Activated CD4-positive, alpha-beta T cell treated with anti-CD3 and anti-CD28 coated beads, Interleukin-2, amount 10 ng/mL, durations not matched to agents 24 days and 14 days (primary cell): ENCODE measurements at places on chromosomes 11 and 22. TPM values are rescaled to one million over a fixed set of nuclear protein-coding genes. Genes with fewer than 3 reads are reported as not detected.

DNA sequence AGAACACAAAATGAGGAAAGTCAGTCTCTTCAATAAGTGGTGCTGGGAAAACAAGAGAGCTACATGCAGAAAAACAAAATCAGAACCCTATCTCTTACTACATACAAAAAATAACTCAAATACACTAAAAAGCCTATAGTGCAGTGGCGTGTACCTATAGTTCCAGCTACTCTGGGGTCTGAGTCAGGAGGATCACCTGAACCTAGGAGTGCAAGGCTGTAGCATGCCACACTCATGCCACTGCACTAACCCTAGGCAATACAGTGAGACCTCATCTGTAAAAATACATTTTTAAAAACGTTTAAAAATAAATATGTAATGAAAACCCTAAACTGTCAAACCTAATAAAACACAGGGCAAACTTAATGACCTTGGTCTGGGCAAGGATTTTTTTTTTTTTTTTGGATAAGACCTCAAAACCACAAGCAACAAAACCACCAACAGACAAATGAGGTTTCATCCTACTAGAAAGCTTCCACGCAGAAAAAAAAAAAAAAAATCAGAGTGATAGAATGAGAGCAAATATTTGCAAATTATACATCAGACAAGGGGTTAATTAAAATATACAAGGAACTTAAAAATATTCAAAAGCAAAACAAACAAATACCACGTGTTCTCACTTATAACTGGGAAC, 35.2 kb downstream of the XKR3 start:
- H3K4me3 ChIP-seq, result no peak overlapping the region
- peaks cover 6% of the 10 kb centered on the region for H3K4me1 ChIP-seq

GRCh38 chr22:17483688-17484372, 79.5 kb upstream of the SLC25A18 start:
- no peaks in the 10 kb centered on the region for H3K4me1 ChIP-seq
- no peaks in the 10 kb centered on the region for H3K36me3 ChIP-seq
- no peak overlapping the region for H3K27ac ChIP-seq
- no peak overlapping the region for H3K4me3 ChIP-seq

DNA sequence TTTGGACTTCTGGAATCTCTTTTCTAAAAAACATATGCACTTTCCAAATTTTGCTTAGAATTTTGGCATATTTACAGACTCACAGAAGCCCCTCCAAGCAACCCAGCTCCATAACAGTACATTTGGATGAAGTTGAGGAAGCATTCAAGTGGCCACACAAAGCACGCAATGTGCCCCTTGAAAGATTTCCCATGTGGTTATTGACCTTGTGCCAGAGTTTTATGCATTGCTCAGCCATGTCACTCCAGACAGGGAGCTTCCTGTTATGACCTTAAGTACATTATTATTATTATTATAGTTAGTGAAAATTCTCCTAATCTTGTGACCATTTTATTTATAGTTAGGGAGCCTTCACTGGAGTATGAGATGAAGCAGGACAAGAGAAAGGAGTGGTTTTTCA, 35.0 kb upstream of the BDNF start:
- H3K27me3 ChIP-seq, result no peaks in the 10 kb centered on the region
- H3K4me1 ChIP-seq, result no peaks in the 10 kb centered on the region
- no peak overlapping the region for H3K27ac ChIP-seq

Gene OR10S1
- not detected in 2 replicates for total RNA-seq

GRCh38 chr11:79108851-79109250, 332.0 kb downstream of the TENM4 start:
- H3K4me3 ChIP-seq, result no peak overlapping the region
- no peaks in the 10 kb centered on the region for H3K36me3 ChIP-seq
- no peak overlapping the region for H3K27ac ChIP-seq
- H3K27me3 ChIP-seq, result no peaks in the 10 kb centered on the region
- DNase-seq, result no peak

- H3K4me1 ChIP-seq, result peaks cover 27% of the 10 kb centered on the region
- no peak for DNase-seq
- H3K4me3 ChIP-seq, result no peak overlapping the region
- peaks cover 2% of the 10 kb centered on the region for H3K36me3 ChIP-seq
- H3K27ac ChIP-seq, result no peak overlapping the region
These were observed 55.3 kb downstream of the ETS1 start for GRCh38 chr11:128532016-128532571.

Gene APOBEC3H
- total RNA-seq, result 5.8 and 7.6 TPM in 2 replicates

DNA sequence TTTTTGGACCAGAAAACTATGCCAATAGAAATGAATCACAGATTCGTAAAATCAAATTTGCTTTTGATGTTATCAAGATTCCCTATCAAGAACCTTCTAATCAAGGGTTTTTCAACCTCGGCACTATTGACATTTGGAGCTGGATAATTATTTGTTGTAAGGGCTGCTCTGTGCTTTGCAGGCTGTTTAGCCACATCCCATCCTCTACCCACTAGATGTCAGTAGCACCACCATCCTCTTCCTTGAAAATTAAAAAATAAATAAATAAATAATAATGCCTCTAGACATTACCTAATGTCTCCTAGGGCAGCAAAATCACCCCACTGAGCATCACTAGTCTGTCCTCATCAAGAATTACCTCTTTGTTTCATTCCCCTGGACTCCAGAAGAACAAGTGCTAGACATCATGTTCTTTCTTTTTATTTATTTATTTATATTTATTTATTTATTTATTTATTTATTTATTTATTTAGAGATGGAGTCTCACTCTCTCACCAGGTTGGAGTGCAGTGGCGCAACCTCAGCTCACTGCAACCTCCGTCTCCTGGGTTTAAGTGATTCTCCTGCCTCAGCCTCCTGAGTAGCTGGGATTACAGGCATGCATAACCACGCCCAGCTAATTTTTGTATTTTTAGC, 744.7 kb downstream of the KCNA4 start:
- H3K27me3 ChIP-seq, result no peaks in the 10 kb centered on the region
- H3K27ac ChIP-seq, result no peak overlapping the region
- H3K4me1 ChIP-seq, result no peaks in the 10 kb centered on the region
- no peak overlapping the region for H3K4me3 ChIP-seq
- no peaks in the 10 kb centered on the region for H3K36me3 ChIP-seq

DNA sequence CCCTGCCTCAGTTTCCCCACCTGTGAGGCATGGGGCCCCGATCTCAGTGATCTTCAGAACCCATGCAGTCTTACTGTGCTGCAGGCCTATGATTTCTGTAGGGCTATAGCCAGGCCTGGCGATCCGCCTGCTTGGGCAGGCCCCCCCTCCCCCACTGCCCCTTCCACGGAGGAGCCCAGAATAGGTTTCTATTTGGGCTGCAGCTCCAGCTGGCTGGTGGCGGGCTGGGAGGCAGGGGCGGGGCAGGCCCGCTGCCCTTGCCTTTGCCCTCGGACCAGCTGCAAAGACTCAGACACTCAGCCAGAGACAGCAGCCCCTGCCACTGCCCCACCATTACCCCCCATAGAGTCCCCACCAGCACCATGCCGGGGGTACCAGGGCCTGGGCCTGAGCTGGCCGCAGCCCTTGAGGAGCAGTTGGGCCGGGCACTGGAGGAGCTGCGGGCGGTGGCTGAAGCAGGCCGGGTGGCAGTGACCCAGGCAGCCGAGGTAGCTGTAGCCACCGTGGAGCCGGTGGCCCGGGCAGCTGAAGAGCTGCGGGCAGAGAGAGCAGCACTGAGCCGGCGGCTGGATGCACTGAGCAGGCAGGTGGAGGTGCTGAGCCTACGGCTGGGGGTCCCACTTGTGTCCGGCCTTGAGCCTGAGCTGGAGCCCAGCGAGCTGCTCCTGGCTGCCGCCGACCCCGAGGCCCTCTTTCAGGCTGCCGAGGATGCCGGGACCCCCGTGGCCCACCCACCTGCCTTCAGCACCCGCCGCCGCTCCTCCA, 12.2 kb downstream of the SMTN start:
- no peak for DNase-seq
- H3K4me3 ChIP-seq, result no peak overlapping the region
- H3K4me1 ChIP-seq, result peaks cover 2% of the 10 kb centered on the region

DNA sequence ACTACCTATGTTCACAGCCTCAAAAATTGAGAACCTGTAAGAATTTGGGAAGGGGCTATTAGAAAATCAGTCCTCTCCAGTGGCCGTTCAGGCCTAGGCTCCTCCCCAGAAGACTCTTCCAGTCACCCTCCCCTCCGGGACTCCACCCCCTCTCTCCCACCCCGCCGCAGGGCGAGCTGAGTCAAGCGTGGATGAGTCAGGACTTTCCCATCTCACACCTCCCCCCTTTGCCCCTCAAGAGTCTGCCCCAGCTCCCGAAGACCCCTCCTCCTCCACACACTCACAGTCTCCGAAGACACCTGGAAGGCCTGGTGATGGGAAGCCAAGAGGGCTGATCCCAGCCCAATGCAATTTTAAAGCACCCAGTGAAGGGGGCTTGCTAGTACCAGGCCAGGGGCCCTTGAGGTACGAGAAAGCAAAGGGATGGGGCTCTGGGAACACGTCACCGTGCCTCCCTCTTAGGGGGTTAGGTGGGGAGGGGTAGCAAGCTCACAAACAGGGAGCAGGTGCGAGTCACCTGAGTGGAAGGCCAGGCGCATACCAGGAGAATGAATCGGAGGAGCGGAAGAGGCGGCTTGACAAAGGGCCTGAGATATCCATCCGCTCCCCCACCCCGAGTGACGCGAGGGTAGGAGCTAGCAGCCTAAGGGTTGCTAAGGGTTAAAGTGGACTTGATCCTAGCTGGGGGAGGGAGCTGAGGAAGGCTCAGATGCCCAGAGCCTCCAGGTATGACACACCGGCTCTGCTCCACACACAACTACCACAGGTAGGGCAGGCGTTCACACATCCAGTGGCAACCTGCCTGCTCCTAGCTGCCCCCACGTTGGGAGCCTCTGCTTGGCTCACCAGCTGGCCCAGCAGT, 13.6 kb downstream of the BCL9L start:
- peak overlapping the region; percentile 82 for H3K4me3 ChIP-seq
- H3K27me3 ChIP-seq, result no peaks in the 10 kb centered on the region
- DNase-seq, result peak; percentile 85

DNA sequence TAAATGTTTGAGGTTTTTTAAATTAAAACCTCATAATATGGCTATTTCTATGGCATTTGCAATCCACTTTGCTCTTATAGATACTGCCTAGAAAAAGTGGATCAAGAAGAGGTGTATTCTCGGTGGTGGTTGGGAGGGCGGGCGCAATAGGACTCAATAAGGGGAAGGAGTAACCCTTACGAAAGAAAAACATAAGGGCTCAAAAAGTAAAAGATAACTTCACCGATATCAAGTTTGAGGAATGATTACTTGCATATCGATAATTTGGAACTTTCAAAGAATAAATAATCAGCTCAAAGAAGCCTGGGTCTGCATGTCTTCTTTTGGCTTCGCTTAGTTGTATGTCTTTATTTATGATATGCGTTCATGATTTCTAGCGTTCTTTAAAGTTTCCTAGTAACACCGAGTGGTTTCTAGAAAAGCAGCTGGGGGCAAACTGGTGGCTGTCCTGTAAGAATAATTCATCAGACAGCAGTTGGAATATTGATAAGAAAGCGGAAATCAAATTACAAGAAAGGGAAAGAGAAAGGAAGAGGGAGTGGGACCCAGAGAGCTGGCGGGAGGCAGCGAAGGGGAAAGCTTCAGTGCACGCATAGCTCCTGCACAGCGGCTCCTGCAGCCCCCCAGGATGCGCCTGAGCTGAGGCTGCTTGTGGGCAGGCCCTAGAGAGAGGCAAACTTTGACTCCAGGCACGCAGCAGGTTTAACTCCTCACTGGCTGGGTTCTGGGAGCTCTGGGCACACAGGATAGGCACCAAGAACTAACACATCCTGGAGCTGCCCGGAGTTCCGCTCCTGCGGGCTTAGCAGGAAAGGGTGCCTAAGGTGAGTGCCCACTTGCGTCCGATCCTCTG, 9.1 kb upstream of the FLI1 start:
- no peak for DNase-seq
- H3K4me3 ChIP-seq, result no peak overlapping the region
- H3K36me3 ChIP-seq, result no peaks in the 10 kb centered on the region

- H3K4me3 ChIP-seq, result no peak overlapping the region
- no peaks in the 10 kb centered on the region for H3K4me1 ChIP-seq
- no peak for DNase-seq
- H3K27ac ChIP-seq, result no peak overlapping the region
These were observed 16.7 kb upstream of the KCNQ1OT1 start for GRCh38 chr11:2716376-2717095.

GRCh38 chr22:21845558-21846453, 21.6 kb downstream of the MAPK1 start:
- H3K36me3 ChIP-seq, result peaks cover 4% of the 10 kb centered on the region
- H3K4me1 ChIP-seq, result peaks cover 14% of the 10 kb centered on the region
- no peak for DNase-seq
- no peaks in the 10 kb centered on the region for H3K27me3 ChIP-seq
- H3K27ac ChIP-seq, result no peak overlapping the region

- H3K36me3 ChIP-seq, result no peaks in the 10 kb centered on the region
- no peak for DNase-seq
- peaks cover 7% of the 10 kb centered on the region for H3K27me3 ChIP-seq
- H3K4me1 ChIP-seq, result peaks cover 5% of the 10 kb centered on the region
- H3K4me3 ChIP-seq, result no peak overlapping the region
These were observed 49.3 kb upstream of the RTL6 start for GRCh38 chr22:44547371-44547770.

DNA sequence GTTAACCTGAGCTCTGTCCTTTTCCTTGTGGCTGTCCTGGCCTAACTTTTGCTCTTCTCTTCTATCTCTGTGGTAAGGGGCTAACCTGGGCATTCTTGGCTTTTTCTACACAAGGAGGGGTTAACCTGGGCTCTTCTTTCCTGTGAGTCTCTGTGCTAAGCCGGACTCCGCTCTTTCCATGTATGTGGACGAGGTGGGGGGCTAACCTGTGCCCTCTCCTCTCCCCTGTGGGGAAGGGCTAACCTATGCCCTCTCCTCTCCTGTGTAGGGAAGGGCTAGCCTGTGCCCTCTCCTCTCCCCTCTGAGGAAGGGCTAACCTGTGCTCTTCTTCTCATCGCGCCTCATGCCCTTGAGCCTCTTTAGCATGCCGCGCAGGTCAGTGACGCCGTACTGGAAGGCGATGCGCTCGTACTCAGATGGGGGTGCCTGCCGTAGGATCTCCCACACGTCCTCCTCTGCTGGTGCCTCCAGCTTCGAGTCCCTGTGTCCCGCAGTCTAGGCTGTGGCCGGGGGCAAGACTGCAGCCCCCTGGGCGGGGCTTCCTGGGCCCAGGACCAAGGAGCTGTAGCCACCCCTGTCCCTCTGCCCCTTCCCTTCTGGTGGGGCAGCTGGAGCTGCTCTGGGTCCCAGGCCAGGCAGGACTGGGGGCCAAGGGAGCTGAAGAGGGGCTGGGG, 6.5 kb downstream of the MYBPC3 start:
- H3K4me1 ChIP-seq, result no peaks in the 10 kb centered on the region
- DNase-seq, result no peak
- H3K36me3 ChIP-seq, result no peaks in the 10 kb centered on the region
- no peaks in the 10 kb centered on the region for H3K27me3 ChIP-seq
- no peak overlapping the region for H3K4me3 ChIP-seq

DNA sequence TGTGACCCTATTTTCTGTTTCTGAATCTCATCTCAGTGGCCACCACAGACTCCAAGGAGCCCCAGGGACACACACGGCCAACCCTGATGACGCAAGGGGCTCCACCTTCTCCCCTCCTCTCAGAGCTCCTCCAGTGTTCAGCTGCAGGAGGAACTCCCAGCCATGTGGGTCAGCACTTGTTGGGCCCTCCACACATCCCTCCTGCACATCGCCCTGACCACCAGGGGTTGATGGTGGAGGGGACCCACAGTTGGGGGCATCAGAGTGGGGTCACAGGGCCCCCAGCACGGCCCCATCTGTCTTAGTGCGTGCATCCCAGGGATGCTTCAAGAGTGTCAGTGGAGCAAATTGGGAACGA, 499.6 kb downstream of the BRD1 start:
- H3K27me3 ChIP-seq, result no peaks in the 10 kb centered on the region
- H3K27ac ChIP-seq, result no peak overlapping the region
- DNase-seq, result no peak
- H3K4me3 ChIP-seq, result no peak overlapping the region
- no peaks in the 10 kb centered on the region for H3K4me1 ChIP-seq
- no peaks in the 10 kb centered on the region for H3K36me3 ChIP-seq
